ENCODE measurements at places on chromosomes 12 and 14.

GRCh38 chr12:5063149-5063548 is 19.5 kb downstream of the KCNA5 start:
- no peak for DNase-seq

GRCh38 chr12:132415327-132416120 is 74.4 kb upstream of the FBRSL1 start:
- DNase-seq, result no peak

GRCh38 chr14:77022236-77022852 is 6.2 kb downstream of the IRF2BPL start:
- DNase-seq, result no peak

DNA sequence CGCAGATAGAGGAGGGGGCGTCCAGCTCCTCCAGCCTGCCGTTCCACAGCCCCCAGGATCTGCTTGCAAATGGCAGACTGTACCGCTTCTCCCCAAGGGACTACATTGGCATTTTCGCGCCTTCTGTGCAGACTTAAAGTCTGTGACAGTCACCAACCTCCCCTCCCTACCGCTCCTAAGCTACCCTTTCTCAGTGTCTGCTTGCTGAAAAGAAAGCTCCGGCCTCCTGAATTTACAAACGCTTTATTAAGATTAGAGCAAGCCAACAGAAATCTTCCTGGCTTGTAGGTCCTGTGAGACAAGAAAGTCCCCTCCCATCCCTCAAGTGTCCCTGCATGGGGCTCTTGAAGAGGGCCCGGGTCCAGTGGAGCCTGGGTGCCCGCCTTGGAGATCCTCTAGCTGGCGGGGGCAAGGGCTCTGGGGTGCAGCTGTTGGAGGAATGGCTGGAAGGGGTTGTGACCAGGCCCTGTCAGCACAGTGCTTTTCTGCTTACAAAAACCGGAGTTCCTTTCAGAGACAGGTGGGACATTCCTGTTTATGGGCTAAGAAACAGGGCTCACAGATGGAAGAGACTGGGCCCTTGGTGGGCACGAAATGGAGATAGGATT is 2.8 kb upstream of the DLK1 start:
- no peak for DNase-seq

DNA sequence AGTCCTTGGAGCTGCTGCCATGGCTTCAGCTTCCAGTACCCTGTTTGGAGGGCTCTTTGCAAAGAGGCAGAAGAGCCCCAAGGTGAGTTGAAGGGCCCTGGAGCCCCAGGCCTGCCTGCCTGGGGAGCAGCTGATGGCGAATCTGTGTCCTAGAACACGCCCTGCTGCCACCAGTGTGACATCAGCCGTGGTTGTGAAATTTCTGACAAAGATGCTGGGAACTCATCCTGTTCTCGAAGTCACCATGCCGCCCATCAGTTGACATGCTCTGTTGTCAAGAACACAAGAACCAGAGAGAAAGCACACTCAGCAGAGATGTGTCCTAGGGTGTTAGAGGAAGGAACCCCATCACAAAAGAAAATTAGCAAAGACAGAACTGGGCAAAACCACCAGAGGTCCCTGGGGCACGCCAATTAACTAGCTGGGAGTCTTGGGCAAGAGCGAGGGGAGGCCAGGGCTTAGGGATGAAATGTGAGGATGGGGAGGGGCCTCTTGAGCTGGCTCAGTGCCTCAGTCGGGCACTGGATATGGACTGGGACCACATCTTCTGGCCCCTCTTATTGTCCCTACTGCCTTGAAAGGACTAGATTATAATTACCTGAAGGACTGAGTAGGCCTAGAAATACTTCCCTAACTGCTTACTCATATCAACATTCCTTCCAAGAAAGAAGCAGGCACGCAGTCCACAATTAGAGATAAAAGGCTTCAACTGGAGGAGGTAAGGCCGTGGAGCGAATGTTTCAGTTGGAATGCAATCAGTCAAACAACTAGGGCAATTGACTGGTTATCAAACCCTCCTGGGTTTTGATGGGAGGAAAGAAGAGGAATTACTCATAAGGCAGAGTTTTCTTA is 163.1 kb downstream of the CACNA1C start:
- DNase-seq, result peak; percentile 34

- no peak for DNase-seq
These were observed 42.9 kb downstream of the HELB start for GRCh38 chr12:66345212-66345611.

- DNase-seq, result no peak
These were observed 1317.6 kb downstream of the TMEM121 start for GRCh38 chr14:106843951-106844483.

DNA sequence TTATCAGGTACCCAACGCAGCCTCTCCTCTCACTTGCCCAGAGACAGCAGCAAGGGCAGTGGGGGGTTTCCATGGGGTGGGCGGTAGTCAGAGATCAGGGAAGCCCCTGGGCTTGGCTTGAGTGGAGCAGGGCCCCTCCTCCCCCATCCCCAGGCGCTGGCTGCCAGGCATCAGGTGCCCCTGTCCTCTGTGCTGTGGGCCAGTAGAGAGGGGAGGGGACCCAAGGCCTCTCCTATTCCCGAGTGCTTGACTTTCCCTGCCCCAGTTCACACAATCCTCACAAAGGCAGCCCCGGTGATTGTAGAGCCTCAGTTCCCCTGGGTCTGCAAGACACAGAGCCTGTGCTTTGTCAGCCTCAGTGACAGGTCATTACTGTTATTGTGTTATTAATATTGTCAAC is 57.7 kb downstream of the MVK start:
- no peak for DNase-seq

GRCh38 chr14:101733211-101733610 is 28.3 kb upstream of the PPP2R5C start:
- DNase-seq, result peak; percentile 56

GRCh38 chr14:88049936-88050335 is 45.0 kb downstream of the GPR65 start:
- DNase-seq, result no peak

DNA sequence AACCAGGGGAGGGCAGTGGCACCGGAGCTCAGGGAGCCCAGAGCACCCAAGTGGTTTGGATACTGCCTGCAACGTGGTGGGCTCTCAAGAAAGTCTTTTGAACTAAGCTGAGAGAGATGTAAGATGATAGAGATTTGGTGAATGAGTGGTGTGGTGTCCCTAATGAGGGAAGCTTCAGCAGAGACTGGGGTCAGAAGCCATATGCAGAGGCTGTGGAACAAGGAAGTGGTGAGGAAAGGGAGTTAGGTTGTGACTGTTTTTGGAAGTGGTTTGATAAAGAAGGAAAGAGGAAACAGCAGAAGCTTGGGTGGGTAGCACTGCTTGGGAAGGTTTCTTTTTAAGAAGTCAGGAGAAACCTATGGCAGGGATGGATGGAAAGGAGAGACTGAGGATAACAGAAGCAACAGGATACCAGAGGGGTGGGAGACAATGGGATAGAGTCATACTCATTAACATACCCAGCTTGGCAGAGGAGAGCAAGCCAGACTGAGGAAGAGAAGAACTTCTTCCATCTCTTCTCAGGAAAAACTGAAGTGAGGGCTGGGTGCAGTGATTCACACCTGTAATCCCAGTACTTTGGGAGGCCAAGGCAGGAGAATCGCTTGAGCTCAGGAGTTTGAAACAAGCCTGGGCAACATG is 24.1 kb downstream of the SLC4A8 start:
- DNase-seq, result no peak

DNA sequence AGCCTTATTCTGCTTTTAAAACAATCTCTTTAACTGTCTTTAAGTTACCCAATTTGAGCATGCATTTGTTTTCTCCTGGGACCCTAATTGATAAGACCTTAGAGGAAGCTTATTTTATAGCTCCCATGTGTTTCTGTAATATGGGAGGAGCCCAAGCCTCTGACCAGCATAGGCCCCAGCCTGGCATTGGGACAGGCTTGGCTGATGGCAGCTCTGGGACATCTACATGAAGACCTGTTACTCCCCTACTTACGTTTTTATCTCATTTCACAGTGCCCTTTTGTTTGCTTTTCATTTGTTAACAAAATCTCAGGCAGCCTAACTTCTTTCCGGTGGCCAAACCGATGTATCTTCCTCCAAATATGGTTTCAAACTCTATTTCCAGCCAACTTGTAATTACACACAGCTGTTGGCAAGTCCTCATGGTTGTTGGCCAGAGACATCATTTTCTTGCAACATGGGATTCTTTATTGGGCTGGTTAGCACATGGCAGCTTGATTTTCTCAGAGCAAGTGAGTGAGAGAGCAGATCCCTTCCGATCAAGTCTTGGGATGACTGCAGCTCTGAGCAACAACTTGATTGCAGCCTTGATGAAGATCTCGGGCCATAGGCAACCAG is 1117.5 kb downstream of the AACS start:
- peak; percentile 85 for DNase-seq

DNA sequence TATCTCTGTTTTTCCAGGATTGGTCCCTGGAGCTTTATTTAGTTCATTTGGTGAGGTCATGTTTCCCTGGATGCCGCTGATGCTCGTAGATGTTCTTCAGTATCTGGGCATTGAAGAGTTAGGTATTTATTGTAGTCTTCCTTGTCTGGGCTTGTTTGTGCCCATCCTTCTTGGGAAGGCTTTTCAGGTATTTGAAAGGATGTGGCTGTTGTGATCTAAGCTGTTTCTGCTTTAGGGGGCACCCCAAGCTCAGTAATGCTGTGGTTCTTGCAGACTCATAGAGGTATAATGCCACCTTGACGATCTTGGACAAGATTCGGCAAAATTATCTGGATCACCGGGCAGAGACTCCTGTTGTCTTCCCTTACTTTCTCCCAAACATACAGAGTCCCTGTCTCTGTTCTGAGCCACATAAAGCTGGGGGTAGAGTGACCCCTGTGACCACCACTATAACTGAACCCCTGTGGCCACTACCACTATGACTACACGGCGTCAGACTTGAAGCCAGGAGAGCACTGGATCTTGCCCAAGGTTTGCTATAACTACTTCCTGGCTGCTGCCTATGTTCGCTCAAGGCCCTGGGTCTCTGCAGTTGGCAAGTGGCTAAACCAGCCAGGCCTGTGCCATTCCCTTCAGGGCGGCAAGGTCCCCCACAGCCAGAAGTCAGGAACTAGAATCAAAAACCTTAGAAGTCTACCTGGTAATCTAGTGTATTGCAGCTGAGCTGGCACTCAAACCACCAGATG is 40.9 kb downstream of the FGD4 start:
- no peak for DNase-seq

DNA sequence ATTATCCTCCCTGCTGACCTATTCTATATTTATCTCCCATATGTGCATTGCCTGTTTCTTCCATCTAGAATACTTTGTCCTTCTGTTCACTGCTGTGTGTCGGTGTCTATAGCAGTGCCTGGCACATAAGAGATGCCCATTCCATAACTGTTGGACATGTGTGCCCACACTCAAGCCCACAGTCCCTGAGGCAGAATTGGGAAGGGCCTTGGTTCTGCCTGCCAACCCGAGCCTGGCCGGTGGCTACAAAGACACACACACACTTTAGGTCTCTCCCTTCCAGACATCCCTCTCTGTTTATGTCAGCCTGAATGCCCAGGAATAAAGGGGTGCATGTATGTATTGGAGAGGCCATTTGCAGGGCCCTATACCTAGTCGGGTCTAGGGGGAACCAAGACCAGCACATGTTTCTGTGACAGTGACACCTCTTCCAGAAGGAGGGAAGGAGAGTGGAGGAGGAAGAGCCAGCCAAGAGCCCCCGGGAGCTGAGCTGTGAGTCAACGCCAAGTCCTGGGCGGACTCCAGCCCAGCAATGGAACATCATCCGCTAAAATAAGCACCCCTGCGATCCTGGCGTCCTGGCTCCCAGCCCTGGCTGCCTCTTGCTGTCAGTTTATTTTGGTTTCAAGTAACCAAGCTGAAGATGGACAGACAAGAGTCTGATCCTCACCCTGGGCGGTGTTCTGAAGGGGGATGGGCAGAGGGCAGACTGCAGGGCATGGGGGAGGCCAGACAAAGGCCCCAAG is 4.3 kb upstream of the ASB2 start:
- DNase-seq, result no peak

- DNase-seq, result no peak
These were observed 38.1 kb upstream of the IL22 start for GRCh38 chr12:68291396-68292036.

GRCh38 chr14:103052407-103052806 is 4.9 kb downstream of the CDC42BPB start:
- DNase-seq, result no peak

GRCh38 chr12:91654087-91654486 is 471.5 kb upstream of the DCN start:
- DNase-seq, result no peak

GRCh38 chr14:61107869-61108493 is 126.9 kb downstream of the SLC38A6 start:
- DNase-seq, result no peak

GRCh38 chr14:56998728-56999127 is 188.4 kb upstream of the OTX2 start:
- DNase-seq, result no peak

GRCh38 chr14:87030197-87030596 is 962.8 kb downstream of the GALC start:
- DNase-seq, result no peak

DNA sequence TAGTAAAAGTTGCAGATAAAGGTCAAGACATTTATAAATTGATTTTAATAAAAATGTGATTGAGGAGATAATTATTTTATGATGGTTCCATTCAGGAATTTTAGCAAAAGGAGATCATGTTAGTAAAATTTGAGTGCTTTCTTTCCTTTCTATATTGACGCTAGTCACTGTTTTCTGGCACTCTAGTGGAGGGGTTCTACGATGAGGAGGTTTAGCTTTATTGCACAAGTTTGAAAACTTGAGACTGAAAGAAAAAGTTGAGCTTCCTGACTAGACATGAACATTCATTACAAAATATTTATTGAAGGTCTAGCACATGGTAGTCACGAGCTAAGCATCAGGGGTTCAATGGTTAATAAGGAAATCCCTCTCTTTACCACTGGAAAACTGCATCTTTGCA is 336.1 kb downstream of the SNAPC1 start:
- no peak for DNase-seq

DNA sequence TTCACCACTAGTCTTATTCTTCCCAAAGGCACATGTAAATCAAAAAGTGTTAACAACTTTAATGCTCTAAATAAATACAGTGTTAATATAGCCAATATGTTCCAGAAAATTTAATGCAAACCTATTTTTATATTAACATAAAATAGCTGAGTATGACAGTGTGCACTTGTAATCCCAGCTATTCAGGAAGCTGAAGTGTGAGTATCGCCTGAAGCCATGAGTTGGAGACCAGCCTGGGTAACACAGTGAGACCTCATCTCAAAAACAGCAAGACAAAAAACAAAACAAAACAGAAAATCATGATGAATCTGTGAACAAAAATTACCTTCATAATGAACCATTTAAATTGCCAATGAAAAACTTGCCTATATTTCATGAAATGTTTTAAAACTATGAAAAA is 798.9 kb downstream of the SLC6A15 start:
- DNase-seq, result no peak

GRCh38 chr12:130669205-130669557 is 46.9 kb downstream of the RIMBP2 start:
- no peak for DNase-seq

GRCh38 chr12:81542065-81543010 is 216.8 kb downstream of the PPFIA2 start:
- no peak for DNase-seq

DNA sequence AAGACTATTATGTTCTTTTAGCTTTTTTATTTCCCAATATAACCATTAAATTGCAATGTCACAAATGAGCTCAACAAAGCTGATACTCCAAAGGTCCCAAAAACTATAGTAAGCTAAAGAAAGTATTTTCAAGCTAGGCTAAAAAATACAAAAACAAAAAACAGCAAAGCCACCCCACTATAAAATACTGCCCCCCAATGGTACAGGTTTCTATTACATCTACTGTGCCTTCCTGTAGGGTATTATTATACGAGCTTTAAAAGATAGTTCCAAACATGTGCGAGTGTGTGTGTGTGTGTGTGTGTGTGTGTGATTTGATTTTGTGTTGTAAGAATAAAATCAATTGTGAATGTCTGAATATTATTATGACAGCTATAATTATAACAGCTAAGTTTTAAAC is 1.1 kb downstream of the IFNG start:
- DNase-seq, result peak; percentile 4
